ENCODE measurements at places on chromosomes 4 and X. TPM values are rescaled to one million over a fixed set of nuclear protein-coding genes. Genes with fewer than 3 reads are reported as not detected.

- H3K27me3 ChIP-seq = no peaks in the 10 kb centered on the region
- H3K4me3 ChIP-seq = no peak overlapping the region
- H3K36me3 ChIP-seq = peaks cover 6% of the 10 kb centered on the region
Observed at GRCh38 chr4:127968586-127968985, 3.4 kb downstream of the ABHD18 start.

DNA sequence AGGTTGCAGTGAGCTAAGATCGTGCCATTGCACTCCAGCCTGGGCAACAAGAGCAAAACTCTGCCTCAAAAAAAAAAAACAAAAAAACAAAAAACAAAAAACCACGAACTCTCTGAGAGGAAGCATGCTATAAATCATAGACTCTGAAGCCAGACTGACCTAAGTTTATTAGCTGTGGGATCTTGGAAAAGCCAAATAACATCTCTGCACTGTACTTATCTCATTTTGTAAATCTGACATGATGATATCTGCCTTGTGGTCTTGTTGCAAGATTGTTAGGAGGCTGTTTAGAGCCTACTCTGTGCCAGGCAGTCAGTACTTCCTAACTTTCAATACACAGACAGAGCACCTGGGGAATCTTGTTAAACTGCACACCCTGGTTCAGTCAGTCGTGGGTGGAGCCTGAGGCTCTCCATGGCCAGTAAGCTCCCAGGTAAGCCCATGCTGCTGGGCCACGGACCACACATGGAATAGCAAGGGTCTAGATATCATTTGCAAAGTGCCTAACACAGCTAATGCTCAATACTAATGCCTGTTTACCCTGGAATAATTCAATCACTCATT is 107.6 kb upstream of the SMIM10 start:
- H3K36me3 ChIP-seq = no peaks in the 10 kb centered on the region
- no peaks in the 10 kb centered on the region for H3K27me3 ChIP-seq
- H3K4me3 ChIP-seq = no peak overlapping the region
- DNase-seq = no peak

Gene PLP1
- total RNA-seq = not detected

DNA sequence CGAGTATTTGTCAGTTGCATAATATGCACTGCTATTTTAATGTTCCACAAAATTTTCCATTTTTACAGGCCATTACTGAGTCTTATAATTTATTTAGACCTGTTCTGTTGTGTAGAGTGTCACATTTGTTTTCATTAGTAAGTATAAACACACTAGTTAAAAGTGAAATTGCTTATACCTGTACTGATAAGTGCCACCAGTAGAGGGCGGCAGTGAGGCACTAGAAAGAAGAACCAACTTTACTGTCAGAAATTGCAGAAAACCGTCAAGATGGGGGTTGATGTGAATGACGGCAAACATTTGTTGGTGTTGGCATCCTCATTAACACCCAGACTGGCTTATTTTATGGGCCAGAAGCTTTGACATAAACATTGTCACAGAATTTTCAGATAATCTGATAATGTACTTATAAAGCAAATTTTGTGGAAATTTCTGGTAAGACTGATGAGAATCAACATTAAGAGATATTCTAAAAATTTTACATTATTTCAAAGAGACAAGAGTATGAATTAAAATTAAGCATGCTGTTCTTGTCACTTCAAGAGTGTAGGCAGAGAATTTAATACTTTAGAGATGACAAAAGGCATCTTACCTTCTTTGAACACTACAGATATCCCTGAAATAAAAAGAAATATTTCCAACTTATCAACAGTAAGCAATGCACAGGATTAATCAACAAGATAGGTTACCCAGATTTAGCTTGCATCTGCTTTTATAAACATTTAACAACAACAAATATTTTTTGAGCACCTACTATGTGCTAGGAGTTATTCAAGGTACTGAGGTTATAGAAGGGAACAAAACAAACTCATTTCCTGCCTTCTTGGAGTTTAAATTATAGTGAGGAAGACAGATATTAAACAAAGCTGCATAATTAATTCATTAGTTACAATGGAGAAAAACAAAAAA is 24.9 kb downstream of the ALPK1 start:
- H3K27me3 ChIP-seq = no peaks in the 10 kb centered on the region
- no peak overlapping the region for H3K27ac ChIP-seq
- peak; percentile 82 for DNase-seq

DNA sequence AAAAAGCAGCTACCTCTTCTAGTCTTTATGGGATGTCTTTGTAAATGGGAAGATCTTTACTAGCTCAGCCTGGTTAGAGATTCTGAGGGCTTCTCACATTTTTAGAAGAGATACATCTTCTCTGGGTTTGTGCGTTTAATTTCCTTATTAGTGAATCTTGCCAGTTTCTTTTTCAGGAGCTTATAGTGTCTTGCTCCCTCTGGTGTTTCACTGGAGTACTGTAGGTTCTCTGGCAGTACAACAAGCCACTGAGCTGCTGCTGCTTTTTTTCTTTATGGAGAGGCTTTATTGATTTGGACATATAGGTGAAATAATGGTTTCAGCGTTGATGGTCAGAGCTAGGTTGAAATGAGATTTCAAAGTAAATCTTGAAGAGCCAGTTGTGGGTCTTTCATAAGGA is 82.9 kb downstream of the LAS1L start:
- H3K36me3 ChIP-seq = no peaks in the 10 kb centered on the region
- no peak overlapping the region for H3K4me3 ChIP-seq
- no peak for DNase-seq
- H3K27ac ChIP-seq = no peak overlapping the region

DNA sequence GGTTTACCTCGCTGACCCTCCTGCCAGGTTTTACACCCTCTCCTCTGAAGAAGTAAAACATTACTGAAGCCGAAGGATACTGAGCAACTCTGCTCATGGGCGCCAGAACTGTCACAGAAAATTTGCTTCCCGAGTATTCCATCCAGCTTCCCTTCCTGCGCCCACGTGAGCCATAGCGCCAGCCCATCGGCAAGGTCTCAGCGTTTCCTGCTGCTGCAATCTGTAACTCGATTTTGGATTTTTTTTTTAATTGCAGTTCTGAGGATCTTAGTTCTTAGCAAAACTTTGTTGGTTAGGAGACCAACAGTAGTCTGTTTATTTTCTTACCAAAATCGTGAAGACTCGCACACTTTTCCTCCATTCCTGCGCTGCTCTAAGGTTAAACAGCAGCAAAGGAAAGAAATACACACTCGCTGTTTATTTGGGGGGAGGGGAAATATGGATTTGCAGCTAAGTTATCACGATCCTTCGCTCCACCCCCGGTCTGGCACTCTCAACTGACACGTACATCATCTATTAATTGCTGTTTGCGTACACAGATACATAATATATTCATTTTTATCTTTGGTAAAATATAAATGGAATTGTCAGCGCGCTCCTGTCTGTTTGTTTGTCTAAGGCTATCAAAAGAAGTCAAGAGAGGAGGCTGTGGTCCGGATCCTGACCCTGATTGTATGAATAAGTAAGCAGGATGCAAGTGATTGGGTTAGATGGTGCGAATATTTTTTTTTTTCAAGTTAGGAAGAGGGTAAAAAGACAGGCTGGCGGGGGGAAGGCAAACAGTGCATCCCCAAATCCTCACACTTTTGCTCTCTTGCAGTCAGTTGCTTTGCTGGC is at the start of gene TLL1:
Gene TLL1 (plus strand): TSS at position 777 of the 837 bp plus-strand sequence. CDS start 668 bp downstream, outside the sequence.
- DNase-seq = no peak
- peaks cover 18% of the 10 kb centered on the region for H3K4me1 ChIP-seq
- peaks cover 44% of the 10 kb centered on the region for H3K27me3 ChIP-seq
- no peak within 1 kb of the TSS for H3K27ac ChIP-seq
- no peaks in the 10 kb centered on the region for H3K36me3 ChIP-seq
- H3K4me3 ChIP-seq = peak within 1 kb of the TSS; percentile 16

DNA sequence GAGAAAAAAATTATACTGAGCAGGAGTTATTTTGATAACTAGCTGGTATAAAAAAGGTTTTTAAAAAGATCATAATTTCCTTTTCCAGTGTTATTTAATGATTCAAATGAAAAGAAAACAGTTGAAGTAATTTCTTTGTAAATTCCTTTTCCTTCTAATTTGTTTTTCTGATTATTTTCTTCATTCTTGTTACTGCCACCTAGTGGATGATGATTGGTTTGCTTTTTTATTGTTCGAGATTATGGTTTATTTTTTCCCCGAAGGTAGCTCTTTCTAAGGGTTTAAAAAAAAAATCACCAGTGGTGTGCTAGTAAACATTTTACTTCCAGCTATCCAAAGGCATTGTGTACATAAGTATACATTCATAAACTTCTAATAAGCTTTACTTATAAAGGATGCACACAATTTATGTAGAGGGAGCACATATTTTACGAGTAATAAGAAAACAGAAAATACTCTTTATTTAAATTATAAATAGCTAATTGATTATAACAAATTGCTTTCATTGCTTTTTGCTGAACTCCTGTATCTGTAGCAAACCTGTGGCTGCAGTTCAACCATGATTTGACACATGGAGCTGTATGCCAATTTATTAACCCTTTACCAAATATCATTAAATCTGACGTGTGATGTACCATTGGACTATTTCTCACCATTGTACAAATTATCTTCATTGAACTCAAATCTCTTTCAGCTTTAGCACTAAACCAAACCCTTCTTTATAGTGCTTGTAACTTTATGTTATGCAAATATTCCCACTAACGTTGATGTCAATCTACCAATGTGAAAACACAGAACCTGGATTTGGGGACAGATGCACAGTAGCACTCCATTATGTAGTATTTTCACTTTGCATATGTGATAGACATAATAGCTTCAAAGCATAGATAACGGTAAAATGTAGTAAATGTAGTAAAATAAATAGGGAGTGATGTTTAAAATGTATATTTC is 97.8 kb upstream of the ANK2 start:
- no peaks in the 10 kb centered on the region for H3K36me3 ChIP-seq
- H3K4me1 ChIP-seq = no peaks in the 10 kb centered on the region
- no peak overlapping the region for H3K4me3 ChIP-seq

DNA sequence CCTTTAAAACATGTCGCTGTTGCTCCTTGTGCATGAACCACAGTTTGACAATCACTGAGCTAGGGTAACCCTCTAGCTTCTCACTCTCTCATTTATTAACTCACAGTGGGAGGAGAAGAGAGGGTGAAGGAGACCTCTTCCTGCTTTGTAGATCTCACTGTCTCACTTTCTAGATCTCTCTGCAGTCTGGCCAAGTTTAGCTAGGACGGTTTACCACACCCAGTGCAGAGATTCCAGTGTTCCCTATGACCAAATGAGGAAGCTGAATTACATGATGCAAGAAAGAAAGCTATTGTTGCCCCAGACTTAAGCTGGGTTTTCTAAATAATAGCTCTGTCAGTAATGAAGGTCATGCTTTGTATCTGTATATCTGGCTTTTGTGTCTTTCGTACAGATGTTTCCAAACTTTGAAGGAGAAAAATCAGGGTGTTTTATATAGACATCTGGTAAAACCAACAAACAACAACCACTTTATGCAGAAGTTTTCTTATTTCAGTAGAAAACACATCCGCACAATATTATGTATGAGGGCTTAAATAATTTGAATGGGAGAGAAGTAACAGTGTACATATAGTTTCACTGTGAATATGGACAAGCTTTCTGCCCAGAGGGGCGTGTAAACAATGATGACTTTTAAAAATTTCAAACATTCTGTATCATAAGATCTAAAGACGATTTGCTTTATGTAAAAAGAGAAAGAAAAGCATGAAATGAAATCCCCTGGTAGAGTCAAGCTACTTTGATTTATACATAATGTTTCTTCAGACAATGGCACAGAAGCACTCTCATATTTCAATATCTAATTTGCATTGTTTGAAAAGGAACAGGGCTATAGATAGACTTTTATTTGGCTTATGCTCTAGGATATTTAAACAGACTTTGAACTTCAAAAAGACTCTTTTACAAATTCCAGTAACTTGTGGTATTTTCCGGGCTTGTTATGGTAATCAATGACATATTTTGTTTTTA is 582.3 kb downstream of the FSTL5 start:
- no peaks in the 10 kb centered on the region for H3K27me3 ChIP-seq
- no peak overlapping the region for H3K4me3 ChIP-seq

DNA sequence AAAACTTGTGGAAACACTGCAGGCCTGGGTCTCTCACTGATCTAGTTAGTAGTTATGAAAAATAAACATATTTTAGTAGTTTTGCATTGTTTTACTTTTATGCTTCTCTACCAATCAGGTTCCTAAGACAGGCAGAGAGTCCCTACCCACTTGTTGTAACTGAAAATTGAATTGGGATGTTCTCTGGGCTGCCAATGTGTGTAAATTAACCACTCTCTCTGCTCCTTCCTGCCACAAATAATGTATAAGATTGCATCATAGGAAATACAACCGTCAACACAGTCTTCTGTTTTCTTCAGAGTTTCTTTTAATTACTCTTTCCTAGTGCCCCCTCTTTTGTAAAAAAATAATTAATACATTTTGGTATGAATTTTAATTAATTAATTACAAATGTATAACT is 677.3 kb downstream of the FSTL5 start:
- no peak overlapping the region for H3K27ac ChIP-seq
- no peaks in the 10 kb centered on the region for H3K27me3 ChIP-seq
- no peak overlapping the region for H3K4me3 ChIP-seq
- no peaks in the 10 kb centered on the region for H3K36me3 ChIP-seq

GRCh38 chr4:150145090-150145945 is 67.1 kb downstream of the DCLK2 start:
- no peak overlapping the region for H3K4me3 ChIP-seq
- H3K36me3 ChIP-seq = no peaks in the 10 kb centered on the region
- H3K27ac ChIP-seq = no peak overlapping the region
- H3K4me1 ChIP-seq = peaks cover 8% of the 10 kb centered on the region
- DNase-seq = no peak

DNA sequence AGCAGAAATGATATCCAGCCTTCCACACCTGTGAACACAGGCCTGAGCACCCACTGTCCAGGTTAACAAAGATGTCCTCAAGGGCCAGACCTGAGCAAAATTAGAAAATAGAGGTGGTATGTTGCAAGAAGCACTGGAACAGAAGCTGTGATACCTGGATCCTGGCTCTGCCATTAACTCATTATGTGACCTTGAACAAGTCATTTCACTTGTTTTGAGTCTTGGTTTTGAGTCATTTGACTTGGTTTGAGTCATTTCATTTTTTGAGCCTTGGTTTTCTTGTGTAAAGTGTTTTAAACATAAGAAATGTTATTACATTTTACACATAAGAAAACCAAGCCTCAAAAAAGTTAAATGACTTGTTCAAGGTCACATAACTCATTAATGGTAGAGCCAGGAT is 2.9 kb upstream of the NWD2 start:
- no peaks in the 10 kb centered on the region for H3K4me1 ChIP-seq
- no peaks in the 10 kb centered on the region for H3K36me3 ChIP-seq
- no peak overlapping the region for H3K27ac ChIP-seq
- no peak overlapping the region for H3K4me3 ChIP-seq
- DNase-seq = no peak

DNA sequence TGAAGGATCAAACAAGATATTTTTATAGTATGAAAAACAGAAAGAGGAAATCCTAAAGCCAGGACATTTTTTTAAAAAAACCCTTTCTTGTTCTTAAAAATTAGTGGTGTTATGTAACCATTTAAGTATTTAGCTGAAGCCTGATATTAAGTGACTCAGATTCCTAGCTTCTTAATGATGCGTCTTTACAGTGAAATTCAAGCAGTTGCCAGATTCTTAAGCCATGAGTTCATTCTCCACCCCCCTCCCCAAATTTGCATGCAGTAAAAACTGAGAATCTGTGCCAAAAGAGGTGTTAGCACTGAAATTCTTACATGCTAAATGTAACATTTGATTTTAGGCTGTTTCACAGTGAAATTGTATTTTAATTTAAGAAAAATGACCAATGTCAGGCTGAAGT is 180.8 kb downstream of the RAPGEF2 start:
- H3K4me3 ChIP-seq = no peak overlapping the region
- no peak overlapping the region for H3K27ac ChIP-seq
- no peaks in the 10 kb centered on the region for H3K4me1 ChIP-seq
- peaks cover 18% of the 10 kb centered on the region for H3K36me3 ChIP-seq
- H3K27me3 ChIP-seq = no peaks in the 10 kb centered on the region

- peaks cover 49% of the 10 kb centered on the region for H3K4me1 ChIP-seq
- peak overlapping the region; percentile 72 for H3K4me3 ChIP-seq
- H3K27ac ChIP-seq = peak overlapping the region; percentile 90
- no peaks in the 10 kb centered on the region for H3K27me3 ChIP-seq
- DNase-seq = peak; percentile 75
Observed at GRCh38 chrX:56764153-56764974, 35.3 kb downstream of the NBDY start.

Data from activated CD4-positive, alpha-beta memory T cell treated with anti-CD3 and anti-CD28 coated beads for 36 hours (primary cell).